ENCODE measurements at places on chromosomes 6 and 20. TPM values are rescaled to one million over a fixed set of nuclear protein-coding genes. Genes with fewer than 3 reads are reported as not detected.

GRCh38 chr6:43284991-43285781 is 12.9 kb upstream of the SLC22A7 start:
- no peak for DNase-seq

DNA sequence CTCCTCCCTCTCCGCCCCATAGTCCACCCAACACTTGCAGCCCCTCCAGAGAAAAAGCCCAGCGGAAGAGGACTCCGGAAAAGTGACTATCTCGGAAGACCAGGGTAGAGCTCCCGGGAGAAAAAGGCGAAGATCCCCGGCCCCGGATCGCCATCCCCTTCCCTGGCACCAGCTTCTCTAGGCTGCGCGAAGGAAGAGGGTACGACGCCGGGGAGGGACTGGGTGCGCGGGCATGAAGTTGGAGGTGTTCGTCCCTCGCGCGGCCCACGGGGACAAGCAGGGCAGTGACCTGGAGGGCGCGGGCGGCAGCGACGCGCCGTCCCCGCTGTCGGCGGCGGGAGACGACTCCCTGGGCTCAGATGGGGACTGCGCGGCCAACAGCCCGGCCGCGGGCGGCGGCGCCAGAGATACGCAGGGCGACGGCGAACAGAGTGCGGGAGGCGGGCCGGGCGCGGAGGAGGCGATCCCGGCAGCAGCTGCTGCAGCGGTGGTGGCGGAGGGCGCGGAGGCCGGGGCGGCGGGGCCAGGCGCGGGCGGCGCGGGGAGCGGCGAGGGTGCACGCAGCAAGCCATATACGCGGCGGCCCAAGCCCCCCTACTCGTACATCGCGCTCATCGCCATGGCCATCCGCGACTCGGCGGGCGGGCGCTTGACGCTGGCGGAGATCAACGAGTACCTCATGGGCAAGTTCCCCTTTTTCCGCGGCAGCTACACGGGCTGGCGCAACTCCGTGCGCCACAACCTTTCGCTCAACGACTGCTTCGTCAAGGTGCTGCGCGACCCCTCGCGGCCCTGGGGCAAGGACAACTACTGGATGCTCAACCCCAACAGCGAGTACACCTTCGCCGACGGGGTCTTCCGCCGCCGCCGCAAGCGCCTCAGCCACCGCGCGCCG is 822 bp downstream of the FOXQ1 start:
- DNase-seq = no peak

DNA sequence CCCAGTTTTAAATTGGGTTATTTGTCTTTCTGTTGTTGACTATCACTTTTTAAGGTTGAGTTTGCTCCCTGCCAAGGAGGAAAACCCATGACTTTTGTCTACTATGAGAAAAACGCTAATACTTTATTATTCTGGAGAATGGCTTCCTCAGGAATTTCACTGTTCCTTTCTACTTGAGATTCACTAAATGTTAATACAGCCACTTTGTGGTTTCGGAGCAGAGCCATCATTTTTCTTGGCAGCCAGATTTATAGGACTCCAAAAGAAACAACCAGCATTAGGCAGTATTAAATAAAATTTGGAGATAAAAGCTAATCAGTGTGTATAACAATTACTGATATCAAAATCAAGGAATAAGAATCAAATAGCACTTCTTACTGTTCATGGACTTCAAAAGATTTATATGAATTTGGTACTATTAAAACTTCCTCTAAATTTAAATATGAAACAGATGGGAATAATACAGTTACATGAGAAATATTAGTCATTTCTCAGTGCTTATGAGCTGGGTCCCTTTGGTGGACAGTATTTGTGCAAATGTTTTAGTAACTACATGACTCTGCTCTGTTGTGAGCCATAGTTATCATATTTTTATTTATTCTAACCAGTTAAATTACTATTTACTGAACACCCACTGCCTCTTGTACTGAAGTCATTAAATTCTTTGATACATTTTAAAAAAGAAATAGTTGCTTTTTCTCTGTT is 64.1 kb upstream of the FBXO30 start:
- DNase-seq = peak; percentile 32

- DNase-seq = peak; percentile 35
These were observed 963.3 kb upstream of the GJE1 start for GRCh38 chr6:141169419-141169818.

- DNase-seq = no peak
These were observed 517.8 kb upstream of the FLRT3 start for GRCh38 chr20:14855171-14855570.

APCDD1L gene
- 24.2 TPM for total RNA-seq

DNA sequence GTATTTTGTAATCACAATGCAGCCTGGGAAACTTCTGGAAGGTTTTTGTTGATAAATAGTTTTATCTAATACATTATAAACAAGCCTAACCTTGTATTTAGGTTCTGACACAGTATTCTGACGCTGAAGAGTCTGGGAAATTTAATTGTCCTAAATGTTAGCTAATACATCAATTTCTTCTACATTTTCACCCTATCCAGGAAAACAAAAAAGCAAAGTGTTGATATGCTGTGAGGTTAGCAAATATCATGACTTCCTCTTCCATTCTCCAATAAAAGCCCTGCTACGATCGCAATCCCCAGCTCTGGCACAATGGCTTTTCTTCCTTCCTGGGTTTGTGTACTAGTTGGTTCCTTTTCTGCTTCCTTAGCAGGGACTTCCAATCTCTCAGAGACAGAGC is at the start of gene C6orf58:
Gene C6orf58 (plus strand): TSS at position 301 of the 400 bp plus-strand sequence. CDS start 12 bp downstream, at position 313.
- DNase-seq = no peak

- no peak for DNase-seq
These were observed 295.6 kb downstream of the ZFAND3 start for GRCh38 chr6:38114976-38115625.

DNA sequence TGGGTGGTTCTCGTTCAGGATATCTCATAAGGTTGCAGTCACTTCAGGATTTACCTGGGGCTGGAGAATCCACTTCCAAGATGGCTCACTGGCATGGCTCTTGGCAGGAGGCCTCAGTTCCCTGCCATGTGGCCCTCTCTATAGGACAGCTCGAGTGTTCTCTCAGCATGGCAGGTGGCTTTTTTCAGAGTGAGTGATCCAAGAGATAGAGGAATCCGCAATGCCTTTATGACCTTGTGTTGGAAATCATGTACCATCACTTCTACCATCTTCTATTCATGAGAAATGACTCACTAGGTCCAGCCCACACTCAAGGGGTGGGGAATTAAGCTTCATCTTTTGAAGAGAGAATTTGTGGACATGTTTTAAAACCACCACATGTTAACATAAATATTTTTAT is 37.8 kb downstream of the PPP1R16B start:
- DNase-seq = no peak

ALDH8A1 gene
- total RNA-seq = not detected

DNA sequence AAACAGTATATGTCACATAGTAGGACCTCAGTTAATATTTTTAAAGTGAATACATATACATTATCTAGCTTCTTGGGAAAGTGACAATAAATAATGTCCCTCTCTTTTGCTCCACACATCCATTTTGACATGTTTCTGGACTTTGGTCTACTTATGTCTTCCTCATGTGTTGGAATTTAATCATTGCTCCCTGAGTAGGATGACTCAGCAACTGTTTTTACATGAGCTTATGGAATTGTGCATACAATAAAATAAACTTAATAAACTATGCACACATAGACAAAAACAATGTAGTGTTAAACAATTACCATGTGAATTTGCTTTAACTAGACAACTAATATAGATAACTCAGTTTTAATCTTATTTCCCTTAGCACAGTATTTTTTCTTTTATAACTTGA is 503.8 kb downstream of the TFAP2B start:
- DNase-seq = peak; percentile 18

DNA sequence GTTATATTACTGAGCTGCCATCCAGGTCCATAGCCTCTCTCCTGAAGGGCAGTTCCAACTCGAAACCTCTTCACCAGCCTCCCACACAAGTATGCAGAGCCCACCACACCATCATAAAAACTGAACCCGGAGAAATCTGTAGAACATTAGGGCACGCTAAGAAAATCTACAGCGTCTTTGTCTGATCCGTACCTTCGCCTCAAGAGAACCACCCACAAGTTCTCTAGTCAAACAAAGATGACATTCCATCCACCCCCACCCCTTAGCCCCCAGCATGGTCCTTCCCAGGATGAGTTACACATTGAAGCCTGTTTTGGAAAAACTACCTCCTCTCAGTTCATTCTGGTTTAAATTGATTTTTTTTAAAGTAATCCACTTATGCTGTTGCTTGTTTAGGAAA is 219.7 kb downstream of the ZMYND8 start:
- DNase-seq = no peak

DLL1 gene
- 0.07 TPM for total RNA-seq

DNA sequence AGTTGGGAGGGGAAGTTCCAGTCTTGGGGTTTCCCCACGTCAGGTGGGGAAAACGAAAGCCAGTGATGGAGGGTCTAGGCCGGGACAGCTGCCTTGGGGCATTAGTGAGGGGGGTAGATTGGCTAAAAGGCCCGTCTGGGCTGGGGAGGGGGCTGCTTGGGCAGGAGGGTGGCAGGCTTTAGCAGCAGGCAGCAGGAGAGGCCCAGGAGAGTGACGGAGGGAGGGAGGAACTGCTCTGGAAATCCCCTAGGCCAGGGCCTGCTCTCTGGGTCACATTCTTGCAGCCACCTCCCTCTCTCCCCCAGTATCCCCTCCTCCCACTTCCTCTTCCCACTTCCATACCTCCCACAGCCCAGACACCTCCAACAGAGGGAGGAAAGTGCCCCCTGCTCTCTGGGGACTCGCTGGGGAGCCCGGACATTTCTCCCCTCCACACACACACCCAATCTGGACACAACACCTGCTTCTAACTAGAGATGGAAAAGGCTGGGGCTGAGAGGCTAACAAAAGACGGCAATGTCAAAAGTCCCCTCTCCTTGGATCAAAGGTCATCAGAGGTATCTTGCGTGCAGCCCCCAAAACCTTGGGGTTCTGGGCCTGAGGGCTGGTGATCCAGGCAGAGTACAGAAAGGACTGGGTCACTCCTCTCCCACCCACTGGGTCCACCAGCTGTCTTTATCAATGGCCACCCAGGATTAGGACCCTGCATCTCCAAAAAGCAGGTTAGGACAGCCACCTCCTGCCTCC is 1.8 kb downstream of the NFKBIE start:
- peak; percentile 65 for DNase-seq

AFG1L gene
- total RNA-seq = 8.9 TPM

PTPN1 gene
- 84.9 TPM for total RNA-seq

DNA sequence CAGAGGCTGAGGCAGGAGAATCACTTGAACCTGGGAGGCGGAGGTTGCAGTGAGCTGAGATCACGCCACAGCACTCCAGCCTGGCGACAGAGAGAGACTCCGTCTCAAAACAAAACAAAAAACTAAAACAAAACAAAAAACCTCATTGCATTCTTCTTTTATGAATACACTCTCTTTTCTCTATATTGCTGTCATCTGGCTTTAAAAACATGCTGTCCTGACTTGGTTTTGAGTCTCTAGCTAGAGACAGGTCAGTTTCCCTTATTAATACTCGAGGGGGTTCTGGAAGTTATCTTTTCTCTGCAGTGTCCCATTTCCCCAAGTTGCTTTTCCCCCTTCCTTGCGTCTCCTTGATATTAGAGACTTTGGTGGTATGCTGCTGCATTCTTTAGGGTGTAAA is 50.9 kb downstream of the RIOK1 start:
- peak; percentile 46 for DNase-seq

DNA sequence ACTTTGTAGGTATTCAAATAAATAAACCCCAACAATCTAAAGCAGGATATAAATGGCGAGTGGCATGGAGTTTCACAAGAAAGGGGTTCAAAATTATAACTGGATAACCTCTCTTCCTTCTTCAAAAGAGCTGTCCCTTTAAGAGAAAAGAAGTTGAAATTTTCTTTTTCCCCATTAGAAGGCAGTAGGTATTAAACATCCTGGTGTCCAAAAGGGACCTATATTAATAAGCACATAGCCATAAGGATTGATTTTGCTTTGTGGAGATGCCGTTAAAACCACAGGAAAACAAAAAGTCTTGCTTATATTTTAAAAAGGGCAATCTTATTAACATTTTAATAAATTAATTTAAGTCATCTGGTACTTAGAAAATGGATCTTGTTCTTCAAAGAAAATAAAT is 76.5 kb downstream of the LYRM4 start:
- no peak for DNase-seq

FAM209B gene
- not detected for total RNA-seq

TOX2 gene
- 6.1 TPM for total RNA-seq

FOXQ1 gene
- not detected for total RNA-seq

F13A1 gene
- not detected for total RNA-seq

DNA sequence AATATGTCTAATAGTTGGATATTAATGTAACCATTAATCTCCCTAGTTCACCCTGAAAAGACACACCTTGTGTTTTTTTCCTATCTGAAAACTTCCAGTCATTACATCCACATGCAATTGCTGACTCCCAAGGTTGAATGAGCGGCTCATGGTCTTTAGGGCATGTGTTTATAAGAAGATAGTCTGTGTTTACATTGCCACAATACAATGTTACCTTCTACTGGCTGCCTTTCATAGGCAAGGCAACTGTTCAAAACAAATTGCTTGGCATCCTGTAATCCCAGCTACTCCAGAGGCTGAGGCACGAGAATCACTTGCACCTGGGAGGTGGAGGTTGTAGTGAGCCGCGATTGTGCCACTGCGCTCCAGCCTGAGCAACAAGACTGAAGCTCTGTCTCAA is 86.8 kb upstream of the SHLD1 start:
- DNase-seq = peak; percentile 37

DNA sequence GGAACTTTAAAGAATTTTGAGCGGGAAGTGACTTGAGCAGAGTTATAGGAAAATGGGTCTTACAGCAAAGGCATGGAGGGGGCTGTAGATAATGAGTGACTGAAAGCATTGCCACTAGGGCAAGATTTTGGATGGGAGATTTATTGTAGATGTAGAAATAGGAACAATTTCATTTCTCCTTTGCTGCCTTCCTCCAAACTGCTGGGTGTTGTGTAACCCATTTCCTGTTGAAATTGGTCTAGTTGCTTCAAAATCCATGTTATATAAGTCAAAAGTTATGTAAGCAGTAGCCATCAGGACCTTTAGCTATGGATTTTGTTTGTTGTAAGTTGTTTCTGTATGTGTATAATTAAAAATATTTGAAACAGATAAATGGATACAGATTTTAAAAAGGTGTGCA is 11.1 kb downstream of the YWHAB start:
- peak; percentile 17 for DNase-seq

- DNase-seq = peak; percentile 89
These were observed 24.9 kb downstream of the SASH1 start for GRCh38 chr6:148367411-148368024.

GATA5 gene
- not detected for total RNA-seq

DNA sequence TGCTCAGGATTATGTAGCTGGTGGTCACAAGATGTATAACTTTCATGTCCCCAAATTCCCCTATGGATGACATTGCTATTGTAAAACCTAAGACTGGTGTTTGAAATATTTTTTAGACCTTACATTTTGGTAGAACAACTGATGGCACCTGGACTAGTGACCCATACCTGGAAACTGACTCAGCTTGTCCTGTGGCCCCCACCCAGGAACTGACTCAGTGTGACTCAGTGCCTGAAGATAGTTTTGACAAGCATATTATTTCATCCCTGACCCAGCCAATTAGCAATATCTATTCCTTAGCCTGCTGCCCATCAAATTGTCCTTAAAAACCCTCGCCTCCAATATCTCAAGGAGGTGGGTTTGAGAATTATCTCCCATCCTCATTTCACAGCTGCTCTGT is 90.9 kb upstream of the GRIK2 start:
- DNase-seq = no peak

SEMG1 gene
- not detected for total RNA-seq

HIVEP2 gene
- 14.6 TPM for total RNA-seq

All from M059J (cell line).